ELR (cell line): ENCODE measurements at places on chromosomes 3 and 15.

- DNase-seq = no peak
Observed at GRCh38 chr3:138785951-138786350, 48.8 kb downstream of the PIK3CB start.

- peak; percentile 77 for DNase-seq
Observed at GRCh38 chr15:41904541-41905005, 10.7 kb upstream of the SPTBN5 start.

- DNase-seq = no peak
Observed at GRCh38 chr3:23760871-23761373, 44.8 kb upstream of the UBE2E1 start.

DNA sequence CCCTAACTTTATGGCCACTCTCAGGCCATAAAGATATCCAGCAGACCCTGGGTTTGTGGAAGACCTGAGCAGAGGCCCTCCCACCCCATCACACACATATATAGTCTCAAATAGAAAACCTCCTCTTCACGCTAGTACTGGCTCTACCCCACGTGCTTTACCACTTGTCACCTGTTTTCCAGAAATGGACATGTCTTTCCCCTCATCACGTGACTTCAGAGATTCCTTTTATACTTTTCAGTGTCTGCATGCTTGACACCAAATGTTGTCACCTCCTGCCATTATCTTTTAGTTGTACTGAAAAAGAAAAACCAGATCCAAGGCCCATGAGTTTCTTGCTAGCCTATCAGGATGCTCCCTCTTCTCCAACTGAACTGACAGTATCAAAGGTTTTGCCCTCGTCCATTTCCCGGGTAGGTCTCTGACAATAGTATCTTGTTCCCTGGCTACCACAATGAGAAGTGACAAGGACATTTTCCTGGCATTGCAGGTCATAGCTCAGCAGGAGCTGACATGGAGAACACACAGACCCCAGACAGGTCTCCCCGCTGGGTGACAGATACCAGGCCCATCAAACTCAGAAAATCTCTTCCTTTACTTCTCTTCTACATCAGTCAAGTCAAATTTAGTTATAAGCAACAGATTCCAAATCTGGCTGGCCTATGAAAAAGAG is 650.0 kb upstream of the CFAP20DC start:
- DNase-seq = no peak

GRCh38 chr3:129663045-129663446 is 56.6 kb upstream of the PLXND1 start:
- peak; percentile 29 for DNase-seq

- DNase-seq = no peak
Observed at GRCh38 chr3:153096731-153097131, 65.3 kb upstream of the RAP2B start.

DNA sequence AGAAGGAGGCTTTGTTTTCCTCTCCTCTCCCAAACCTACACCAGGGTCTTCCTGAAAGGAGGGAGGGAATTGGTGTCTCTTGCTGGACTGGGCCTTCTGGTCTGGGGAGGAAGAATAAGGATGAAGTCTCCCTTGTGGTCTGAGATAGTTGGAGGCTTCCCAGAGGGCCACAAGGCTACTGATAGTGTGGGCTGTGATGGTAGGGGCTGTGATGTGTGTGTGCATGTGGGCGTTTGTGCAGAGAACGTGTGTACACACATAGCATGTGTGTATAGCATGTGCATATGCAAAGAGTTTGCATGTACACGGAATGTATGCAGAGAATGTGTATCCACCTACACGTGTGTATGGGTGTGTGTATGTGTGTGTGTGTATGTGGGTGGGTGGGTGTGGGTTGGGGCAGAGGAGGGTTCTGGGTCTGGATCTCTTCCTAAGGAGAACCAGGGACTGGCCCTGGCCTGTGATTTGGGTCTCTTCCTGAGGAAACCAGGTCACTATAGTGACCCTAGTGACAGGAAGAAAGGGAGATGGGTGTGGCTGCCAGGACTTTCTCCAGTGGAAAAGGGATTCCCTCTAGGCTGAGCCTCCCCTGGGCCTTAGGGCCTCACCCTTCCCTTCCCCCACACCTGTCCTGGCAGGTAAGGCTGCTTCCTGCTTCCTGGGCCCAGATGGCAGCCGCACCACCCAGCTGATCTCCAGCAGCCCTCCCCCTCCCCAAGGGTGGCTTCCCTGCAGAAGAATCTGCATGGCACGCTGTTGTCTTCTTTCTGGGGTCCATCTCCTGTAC is 1.7 kb downstream of the FLNB start:
- DNase-seq = no peak

- DNase-seq = no peak
Observed at GRCh38 chr3:185517387-185518130, 18.7 kb upstream of the TMEM41A start.

DNA sequence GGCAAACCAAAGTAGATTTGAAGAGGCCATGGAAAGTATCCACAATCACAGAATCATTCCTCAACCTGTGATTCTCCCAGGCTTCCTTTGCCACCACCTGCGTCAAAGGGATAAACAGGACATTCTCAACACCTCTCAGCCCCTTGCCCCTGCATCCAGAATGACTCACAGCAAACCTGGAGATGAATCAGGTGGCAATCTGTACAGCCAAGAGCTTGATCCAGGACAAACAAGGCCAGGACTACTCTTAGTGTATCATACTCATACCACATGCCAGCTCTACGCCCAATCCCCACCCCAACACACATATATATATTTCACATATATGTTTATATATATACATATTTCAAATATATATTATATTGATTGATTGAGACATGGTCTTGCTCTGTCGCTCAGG is 23.6 kb upstream of the C3orf62 start:
- DNase-seq = peak; percentile 4

- DNase-seq = no peak
Observed at GRCh38 chr15:41978534-41978933, 6.2 kb upstream of the EHD4 start.

DNA sequence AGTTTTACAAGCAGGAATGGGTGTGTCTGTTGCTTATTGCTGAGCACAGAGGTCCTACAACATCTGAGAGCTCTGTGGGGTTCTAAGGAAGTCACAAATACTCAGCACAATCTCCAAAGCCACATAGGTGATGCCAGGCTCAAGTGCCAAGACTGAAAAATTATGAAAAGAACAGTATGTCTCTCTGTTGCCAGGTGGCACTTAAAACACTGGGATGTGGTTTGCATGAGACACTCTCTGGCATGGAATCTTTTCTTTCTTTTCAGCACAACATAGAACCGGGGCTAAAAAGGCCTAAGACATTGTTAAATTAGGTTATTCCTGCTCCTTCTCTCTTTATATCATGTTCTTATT is 127.3 kb upstream of the PRICKLE2 start:
- no peak for DNase-seq

DNA sequence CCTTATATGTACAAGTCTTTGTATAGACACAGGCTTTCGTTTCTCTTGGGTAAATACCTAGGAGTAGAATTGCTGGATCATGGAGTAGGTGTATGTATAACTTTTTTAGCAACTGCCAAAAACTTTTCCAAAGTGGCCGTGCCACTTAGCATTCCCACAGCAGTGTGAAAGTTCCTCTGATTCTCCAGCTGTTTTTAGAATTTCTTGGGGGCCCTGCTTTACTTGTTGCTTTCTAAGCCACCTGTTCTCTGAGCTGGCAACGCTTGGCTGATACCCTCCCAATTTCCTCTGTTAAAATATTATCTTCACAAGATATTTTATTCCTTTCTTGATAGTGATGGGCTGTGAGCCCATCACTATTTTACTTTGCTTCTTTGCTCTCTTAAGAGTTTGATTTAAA is 19.2 kb downstream of the LIMD1 start:
- no peak for DNase-seq

- no peak for DNase-seq
Observed at GRCh38 chr3:170154569-170155143, 26.9 kb downstream of the PHC3 start.

GRCh38 chr3:15345608-15346137 is 13.3 kb upstream of the SH3BP5 start:
- DNase-seq = no peak

GRCh38 chr3:178420033-178420432 is 116.2 kb upstream of the KCNMB2 start:
- peak; percentile 3 for DNase-seq

GRCh38 chr15:86399041-86399954 is 319.6 kb downstream of the AGBL1 start:
- DNase-seq = no peak

DNA sequence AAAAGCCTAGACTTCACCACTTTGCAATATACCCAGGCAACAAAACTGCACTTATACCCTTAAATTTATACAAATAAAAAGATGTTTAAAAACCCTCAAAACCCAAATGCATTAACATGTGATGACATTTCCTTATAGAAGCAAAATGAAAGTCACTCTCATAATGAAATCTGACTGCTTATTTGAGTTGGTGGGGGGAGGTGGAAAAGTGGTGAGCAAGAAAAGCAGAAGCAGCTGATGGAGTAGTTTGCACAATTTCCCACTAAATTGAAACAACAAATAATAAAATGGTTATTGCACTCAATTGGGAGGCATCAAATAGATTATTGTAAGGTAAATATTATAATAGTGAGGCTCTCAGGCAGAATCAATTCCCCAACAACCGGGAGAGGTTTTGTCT is 54.0 kb upstream of the GADL1 start:
- no peak for DNase-seq

DNA sequence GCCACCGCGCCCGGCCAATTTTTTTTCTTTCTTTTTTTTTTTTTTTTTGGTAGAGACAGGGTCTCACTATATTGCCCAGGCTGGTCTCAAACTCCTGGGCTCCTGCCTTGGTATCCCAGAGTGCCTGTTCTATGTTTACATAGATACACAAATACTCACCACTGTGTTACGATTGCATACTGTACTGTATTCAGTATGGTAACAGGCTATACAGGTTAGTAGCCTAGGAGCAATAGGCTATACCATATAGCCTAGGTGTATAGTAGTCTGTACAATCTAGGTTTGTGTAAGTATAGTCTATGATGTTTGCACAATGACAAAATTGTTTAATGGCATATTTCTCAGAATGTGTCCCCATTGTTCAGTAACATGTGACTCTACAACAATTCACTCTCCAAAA is 26.6 kb downstream of the CSTA start:
- no peak for DNase-seq

DNA sequence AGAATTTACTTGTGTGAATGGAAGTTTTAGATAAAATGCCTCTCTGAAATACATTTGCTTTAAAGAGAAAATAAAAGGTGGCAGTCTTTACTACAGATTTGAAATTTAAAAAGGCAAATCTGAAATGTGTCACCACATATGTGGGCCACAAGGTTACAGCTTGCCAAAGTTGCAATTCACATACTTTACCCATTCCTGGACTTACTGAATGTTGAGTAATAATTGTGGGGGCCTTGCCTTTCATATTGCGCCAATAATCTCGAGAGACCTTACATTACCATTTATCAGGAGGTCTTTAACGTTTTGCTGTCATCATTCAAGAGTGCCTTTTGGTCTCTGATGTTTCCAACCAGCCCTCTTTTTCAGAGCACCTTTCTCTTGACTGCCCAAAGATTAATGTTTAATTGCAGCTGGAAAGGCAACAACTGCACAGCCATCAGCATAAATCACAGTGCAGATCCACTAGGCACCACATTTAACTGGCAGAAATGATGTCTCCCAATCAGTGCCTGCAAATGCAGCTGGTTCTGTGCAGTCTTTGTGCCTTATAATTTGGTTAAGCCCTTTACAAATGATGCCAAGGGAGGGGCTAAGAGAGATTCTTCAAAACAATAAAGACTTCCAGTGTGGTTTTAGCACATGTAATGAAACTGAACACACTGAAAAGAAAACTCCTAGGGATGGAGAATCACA is 206.8 kb downstream of the MAGI1 start:
- peak; percentile 88 for DNase-seq

- DNase-seq = no peak
Observed at GRCh38 chr3:37377670-37378069, 203.3 kb upstream of the LRRFIP2 start.

DNA sequence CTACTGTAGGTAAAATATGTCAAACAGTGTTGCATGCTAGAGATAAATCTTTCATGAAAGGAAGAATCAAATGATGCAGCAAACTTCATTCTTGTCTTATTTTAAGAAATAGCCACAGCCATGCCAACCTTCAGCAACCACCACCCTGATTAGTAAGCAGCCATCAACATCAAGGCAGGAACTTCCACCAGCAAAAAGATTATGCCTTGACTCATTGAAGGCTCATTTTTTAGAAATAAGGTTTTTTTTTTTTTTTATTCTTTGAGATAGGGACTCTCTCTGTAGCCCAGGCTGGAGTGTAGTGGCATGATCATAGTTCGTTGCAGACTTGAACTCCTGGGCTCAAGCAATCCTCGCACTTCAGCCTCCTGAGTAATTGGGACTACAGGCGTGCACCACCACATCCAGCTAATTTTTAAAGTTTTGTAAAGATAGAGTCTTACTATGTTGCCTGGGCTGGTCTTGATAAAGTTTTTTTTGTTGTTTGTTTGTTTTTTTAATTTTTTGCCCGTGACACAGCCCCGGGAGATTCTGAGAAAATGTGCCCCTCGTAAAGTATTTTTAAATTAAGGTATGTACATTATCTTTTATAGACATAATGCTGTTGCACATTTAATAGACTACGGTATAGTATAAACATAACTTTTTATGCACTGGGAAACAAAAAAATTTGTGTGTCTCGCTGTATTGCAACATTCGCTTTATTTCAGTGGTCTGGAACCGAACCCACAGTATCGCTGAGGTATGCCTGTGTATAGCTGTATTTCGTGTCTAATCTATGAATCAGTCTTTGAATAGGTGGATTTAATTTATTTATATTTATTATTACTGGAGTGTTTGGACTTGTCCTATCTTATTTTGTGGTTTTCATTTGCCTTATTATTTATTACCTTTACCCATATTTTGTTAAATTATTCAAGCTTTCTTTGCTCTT is 23.3 kb downstream of the SNRK start:
- DNase-seq = no peak

- peak; percentile 65 for DNase-seq
Observed at GRCh38 chr15:73927003-73927475, 777 bp downstream of the LOXL1 start.

DNA sequence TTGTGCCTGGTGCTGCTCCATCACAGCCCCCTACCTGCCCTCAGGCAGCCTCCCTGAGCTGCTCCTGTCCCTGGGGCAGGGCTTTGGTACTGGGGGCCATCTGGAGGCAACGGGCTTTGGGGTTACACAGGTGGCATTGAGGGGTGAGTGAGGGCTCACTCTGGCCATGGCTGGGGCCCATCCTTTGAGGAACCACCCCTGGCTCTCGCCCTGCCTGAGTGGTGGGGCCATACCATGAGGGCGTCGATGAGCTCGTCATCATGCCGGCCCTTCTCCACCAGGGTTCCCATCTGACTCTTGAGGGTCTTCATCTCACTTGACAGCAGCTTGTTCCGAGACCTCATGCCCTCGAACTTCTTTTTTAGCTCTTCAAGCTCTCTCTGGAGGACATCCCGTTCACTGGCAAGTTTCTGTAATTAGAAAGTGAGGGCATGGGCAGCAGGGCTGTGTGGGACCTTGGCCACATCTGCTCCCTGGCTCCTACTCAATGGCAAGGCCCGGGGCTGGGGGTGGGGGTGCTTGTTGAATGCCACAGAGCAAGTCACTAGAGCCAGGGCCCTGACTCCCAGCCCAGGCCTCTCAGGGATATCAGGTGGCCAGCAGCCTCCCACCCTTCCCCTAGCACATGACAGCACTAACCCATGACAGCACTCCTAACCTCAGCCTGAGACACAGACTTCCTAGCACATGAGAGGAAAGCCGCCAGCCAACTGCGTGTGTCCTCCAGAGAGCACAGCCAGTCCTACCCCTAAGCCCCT is 33.5 kb downstream of the CCDC13 start:
- DNase-seq = no peak

- DNase-seq = no peak
Observed at GRCh38 chr3:187006864-187007630, 76.7 kb downstream of the ST6GAL1 start.

- DNase-seq = no peak
Observed at GRCh38 chr15:45670511-45670910, 35.7 kb downstream of the SQOR start.
